Activated CD4-positive, alpha-beta T cell treated with anti-CD3 and anti-CD28 coated beads, Interleukin-2, amount 10 ng/mL, durations not matched to agents 7 days and 5 days (primary cell): ENCODE measurements at places on chromosomes 16 and 17. TPM values are rescaled to one million over a fixed set of nuclear protein-coding genes. Genes with fewer than 3 reads are reported as not detected.

The PRR15L gene
- total RNA-seq, result not detected

The TNFRSF13B gene
- total RNA-seq, result not detected

The KCNJ16 gene
- not detected for total RNA-seq

The CLEC3A gene
- not detected for total RNA-seq

The CCDC200 gene
- total RNA-seq, result not detected

The NEUROD2 gene
- total RNA-seq, result not detected

The FNDC8 gene
- not detected for total RNA-seq

The CHRNE gene
- 0.42 TPM for total RNA-seq

- no peak for DNase-seq
Measured at GRCh38 chr16:9479008-9479407, 387.6 kb downstream of the HAPSTR1 start.

DNA sequence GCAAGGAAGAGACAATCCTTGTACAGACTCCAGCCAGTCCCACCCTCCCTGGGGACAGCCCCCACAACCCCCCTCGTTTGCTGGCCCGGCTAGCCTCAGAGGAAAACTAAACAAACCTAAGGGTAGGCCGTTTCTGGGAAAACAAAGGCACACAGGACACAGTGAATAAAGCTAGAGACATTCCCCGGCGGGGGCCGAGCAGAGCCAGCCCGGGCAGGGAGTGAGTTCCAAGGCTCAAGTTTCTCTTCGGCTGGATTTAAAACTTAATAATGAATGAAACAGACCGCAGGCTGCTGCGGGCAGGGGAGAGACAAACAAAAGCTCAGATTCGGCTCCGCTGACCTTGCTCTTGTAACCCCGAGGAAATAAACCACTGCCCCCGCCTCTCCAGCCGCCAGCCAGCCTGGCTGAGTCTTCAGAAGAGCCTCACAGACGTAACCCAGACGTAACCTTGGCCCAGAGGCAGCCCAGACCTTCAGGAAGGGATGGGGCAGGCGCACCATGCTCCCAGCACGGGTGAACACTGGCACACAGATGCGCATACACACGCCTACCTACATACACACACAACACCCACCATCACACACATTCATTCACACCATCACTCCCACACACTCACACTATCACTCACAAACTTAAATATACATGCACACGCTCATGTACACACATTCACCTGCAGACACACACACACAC is 216.0 kb downstream of the ZNF423 start:
- no peak for DNase-seq

DNA sequence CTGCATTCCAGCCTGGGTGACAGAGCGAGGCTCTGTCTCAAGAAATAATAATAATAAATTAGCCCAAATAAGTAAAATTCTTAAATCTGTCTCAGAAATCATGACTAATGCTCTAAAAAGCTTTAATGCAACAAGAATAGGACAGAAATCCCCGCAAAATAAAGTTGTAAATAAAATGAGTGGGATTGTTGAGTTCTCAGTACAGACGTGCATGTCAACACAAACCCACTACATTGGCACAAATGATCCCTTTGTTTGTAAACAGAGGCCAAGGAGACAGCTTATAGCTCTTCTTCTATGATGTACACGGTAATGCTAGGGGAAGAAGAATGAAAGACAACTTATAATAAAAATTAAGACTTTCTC is 6.0 kb downstream of the STAT5B start:
- DNase-seq, result no peak

DNA sequence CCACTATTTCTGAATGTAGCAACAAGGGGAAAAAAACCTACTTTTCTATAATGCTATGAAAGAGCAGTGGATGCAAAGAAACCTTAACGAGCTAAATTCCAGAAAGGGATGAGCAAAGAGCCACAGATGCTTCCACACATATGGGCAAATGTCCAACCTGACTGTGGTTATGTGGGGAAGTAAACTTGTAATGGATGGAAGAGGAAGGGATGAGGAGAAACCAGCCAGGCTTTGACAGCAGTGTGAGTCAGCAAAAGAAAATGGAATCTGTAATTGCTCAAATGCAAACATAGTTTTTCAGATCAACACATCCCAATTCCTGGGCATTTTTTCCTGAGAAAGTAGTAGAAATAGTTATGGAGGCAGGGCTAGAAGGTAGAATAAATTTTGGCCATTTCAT is 204.8 kb upstream of the CPHXL start:
- DNase-seq, result no peak

DNA sequence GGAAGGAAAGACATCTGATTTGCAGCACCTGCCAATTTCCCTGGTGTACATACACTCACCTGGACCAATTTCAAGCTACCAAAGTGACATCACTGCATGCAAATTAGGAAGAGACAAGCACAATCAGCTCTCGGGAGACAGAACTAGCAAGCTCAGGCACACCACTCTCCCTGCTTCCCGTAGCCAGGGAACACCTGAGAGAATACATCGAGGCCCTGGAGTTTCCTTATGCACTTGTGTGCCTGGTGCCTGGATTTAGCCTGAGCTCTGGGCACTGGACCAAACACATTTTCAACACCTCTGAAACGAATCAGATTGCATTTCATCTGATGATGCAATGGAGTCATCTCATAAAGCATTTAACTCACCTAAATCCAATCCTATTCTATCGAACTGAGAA is 110.5 kb downstream of the HS3ST2 start:
- no peak for DNase-seq

- DNase-seq, result no peak
Measured at GRCh38 chr16:4200781-4201137, 41.1 kb downstream of the SRL start.

- DNase-seq, result no peak
Measured at GRCh38 chr17:50476545-50477315, 1.9 kb upstream of the RSAD1 start.

DNA sequence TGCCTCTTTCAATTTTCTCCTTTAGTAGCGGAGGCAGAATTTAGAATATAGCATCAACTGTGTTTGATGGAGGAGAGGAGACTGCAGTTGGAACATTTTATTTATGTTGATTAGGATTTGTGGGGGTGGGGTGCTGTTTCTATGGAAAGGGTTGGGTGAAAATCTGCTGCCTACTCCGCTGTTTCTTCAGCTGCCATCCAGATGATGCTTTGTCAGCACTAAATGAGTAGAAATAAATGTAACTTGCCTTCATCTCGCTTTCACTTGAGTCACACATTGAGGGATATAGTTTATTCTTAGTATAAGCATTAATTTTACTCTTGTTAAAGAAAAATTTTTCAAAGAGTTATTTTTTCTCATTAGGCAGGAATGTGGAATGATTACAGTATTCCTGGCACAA is 42.1 kb downstream of the ABHD15 start:
- DNase-seq, result no peak

DNA sequence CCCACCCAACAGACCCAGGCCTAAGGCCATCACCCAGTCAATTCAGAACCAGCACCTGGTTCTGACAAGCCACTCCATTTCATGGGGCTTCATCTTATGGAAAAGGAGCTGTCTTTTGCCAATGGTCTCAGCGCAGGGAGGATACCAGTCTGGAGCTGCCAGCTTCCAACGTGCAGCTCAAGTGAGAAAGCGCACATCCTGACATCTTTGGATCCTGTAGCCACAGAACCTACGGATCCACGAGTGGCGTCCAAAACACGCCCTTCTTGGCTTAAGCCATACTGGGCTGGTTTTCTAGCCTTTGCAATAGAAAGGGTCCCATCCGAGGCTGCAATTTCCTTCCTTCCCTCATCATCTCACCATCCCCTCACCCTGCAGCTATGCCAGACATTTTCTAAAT is 101.8 kb downstream of the GAS7 start:
- no peak for DNase-seq

DNA sequence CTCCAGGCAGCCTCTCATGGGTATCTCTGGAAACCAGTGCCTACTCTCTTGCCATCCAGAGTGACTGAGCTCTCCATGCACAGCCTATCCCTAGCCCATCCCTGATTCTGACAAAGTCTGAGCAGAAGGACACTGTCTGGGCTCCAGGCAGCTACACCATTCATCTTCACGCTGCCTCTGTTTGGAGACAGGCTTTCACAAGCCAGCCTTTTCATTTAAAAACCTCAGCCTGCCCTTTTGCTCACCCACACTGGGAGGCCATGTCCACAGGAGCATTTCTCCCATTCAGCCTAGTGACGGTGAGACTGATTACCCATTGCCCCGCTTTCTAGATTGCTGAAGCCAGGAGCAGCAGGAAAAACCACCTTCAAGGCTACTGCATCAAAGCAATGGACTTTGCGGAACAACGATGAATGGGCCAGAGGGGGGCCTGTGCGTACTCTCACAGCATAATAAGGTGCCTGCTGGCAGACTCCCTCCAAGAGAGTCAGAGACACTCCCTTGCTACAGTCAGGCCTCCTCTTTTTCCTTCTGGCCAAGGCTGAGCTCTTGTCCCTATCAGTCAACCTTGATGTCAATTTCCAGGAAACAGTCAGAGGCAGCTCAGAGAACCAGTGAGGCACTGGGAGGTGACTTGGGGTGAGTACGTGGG is 24.7 kb upstream of the CDH13 start:
- DNase-seq, result no peak

GRCh38 chr16:86325895-86326294 is 184.4 kb upstream of the FOXF1 start:
- no peak for DNase-seq

DNA sequence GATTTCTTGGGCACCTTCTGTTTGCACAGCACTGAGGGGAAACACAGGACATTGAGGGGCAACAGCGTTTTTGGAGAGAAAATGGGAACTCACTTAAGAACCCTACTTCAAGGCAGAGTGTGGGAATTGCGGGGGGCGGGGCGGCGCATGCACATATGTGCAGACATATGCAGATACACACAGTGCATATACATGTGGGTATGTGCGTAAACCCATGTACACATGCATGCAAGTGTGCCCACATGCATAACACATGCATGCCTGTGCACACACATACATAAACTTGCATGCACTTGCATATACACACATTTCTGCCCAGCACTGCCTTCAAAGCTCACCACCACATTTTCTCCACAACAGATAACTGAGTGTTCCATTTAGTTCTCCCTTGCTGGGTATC is 32.4 kb downstream of the NLRC5 start:
- no peak for DNase-seq

- no peak for DNase-seq
Measured at GRCh38 chr17:10018461-10018891, 113.4 kb upstream of the RCVRN start.

DNA sequence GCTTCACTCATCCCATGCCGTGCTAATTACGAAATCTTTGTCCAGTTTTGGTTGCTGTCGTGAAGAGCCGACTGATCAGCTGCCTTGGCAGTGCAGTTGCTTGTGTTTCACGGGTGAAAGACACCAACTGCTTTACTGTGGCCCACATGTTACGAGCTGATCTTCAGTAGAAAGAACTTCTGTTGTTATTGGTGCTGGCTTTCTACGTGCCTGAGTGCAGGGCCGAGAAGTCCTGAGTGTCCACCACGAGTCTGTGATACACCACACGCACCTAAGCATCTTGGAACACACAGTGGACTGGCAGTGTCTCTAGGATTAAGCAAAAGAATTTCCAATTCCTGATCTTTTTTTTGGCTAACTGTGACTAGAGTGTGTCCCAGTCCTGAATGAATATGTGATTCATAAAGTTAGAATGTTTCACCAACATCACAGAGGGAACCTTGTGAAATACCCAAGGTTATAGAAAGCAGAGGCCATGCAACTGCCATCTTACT is 70.4 kb upstream of the CLEC18A start:
- no peak for DNase-seq
